ENCODE measurements at places on chromosomes 4 and X.

DNA sequence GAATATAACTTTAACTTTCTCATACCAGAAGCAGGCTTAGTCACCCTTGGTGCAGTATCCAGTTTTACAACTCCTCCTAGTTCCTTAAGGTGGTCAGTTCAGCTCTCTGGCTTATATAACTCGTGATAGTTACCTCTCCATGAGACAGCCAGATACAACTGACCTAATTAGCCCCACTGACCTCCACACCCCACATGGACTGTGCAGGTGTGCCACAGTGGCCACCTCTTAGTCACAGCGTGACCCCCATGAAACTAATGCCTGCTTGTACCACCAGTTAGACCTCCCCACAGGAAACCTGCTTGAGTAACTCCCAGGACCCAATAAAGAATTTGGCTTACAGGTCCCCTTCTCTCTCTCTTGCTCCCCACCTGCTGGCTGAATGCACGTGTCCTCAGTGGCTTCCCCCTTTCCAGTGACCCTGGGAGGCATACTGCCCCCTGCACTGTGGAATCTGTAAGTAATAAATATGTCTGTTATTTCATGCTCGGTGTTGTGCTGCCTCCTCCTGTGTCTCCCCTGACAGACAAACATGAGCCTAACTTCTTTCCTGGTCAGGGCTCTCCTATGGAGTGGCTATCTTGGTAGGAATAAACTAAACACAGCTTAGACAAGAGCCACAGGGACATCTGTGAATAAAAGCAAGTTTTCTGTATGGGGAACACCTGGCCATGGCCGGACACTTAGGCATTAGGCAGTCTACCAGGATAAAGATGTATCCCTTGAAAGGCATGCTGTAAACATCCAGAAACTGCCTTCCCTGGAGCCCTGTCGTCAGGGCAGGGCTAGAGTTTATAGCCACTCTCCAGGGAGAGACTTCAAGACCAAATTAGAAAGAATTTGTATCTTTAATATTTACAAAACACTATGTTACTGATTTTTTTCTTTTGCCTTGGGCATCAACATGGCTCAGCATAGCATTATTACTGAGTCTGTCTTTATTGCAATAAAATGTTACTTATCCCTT is 209.7 kb upstream of the BOD1L1 start:
- no peak for DNase-seq

- no peak for DNase-seq
Measured at GRCh38 chr4:89814362-89814761, 22.6 kb downstream of the SNCA start.

DNA sequence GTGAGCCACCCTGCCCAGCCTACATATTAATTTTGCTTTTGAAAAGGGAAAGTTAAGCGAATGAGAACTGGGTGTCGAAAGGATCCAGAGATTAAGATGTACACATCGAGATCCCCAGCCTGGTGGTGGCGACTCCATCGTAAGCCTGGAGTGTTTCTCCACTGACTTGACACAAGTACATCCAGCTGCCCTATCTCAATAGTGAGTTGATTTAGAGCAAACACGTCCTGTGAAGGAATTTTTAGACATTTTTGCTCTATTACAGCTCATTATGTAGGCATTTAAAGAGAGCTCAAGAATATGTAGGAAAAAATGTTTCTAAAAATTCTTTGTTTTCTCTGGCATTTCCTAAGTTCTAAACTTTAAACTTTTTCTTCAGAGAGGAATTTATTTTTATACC is 11.7 kb upstream of the CLDN34 start:
- DNase-seq: no peak

- DNase-seq: no peak
Measured at GRCh38 chr4:166816890-166817289, 417.4 kb downstream of the SPOCK3 start.

DNA sequence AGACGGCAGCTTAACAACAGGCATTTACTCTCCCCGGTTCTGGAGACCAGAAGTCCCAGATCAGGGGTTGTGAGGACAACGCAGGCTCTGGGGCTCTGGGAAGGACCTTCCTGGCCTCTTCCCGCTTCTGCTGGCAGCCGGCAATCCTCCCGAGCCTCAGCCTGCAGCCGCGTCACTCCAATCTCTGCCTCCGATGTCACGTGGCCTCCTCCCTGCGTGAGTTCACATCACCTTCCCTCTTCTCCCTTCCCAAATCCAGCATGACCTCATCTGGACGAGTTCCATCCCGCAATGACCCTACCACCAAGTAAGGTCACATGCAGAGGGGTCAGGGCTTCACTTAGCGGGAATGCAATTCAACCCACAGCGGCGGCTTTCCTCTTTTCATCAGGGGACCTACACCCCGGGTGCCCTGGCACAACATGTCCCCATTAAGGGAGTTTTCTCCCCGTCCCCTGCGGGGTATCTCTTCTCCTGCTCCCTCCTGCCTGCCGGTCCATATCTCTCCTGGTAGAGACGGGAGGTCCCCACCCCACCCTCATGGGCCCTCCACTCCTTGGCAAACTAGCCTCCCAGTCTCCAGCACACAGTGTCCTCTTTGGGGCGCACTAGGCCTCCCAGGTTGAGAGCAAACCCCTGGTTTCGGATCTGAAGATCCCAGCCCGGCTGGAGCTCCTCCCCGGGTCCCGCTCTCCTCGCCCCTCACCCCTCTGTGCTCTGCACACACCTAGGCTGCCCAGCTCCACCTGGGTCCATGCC is 25.5 kb downstream of the ABLIM2 start:
- no peak for DNase-seq

DNA sequence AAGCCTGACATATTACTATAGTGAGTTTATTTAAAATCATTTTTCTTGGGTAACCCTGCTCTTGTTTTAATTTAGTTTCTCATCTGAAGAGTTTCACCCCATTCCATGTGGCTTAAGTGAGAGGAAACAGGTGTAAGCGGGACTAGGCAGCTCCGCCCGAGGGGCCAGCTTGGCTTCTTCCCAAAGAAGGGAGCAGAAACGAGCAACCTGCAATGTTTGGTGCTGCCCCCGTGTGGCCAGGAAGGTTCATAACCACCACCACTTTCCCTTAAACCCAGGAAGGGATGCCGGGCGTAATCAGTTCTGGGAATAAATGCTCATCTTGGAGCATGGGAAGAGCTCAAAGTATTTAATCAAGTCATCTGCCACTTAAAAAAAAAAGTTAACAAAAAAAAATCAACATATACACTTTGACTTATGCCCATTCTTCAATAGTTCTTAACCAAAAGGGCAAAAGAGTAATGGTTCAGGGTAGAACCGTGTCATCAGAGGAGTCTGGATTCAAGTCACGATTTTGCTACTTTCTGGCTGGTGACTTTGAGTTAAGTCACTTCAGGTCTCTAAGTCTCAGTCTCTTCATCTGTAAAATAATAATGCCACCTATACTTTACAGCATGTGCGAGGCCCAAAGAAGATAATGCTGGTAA is 147.9 kb downstream of the NSUN7 start:
- no peak for DNase-seq

DNA sequence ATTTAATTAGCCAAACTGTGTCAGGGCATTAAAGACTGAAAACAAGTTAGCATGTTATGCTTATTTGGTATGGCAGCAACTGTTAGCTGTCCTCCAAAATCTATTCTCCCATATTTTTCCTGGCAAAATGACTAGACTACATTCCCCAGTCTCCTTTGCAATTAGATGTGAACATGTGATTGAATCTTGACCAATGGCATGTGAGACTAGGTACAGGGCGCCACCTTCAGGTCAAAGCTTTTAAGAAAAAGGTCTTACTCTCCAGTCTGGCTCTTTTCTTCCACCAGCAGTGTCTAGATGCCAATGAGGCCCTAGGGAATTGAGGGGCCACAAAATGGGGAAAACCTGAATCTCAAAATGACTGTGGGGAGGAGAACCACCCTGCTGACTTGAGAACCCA is 408.2 kb downstream of the SMARCA1 start:
- DNase-seq: no peak

GRCh38 chr4:96154676-96155075 is 314.8 kb downstream of the PDHA2 start:
- no peak for DNase-seq

- no peak for DNase-seq
Measured at GRCh38 chr4:140448830-140449229, 21.4 kb upstream of the CLGN start.

GRCh38 chr4:142840516-142841123 is 5.5 kb downstream of the INPP4B start:
- no peak for DNase-seq

DNA sequence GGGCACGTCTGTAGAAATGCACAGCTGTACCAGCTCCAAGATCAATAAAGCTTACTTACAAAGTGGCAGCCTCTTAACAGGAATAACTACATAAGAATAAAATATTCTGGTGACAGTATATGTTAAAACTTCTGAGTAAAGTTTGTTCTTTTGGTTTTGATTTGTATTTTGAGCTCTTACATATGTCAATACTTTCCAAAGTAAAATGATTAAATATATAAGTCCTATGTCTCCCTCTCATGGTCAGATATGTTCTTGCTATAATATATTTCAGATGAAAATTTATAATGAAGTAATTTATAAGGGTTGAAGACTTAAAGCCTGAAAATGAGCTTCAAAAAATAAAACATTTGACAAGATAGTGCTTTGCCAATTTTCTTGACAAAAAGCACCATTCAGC is 254.4 kb downstream of the NPFFR2 start:
- DNase-seq: no peak

DNA sequence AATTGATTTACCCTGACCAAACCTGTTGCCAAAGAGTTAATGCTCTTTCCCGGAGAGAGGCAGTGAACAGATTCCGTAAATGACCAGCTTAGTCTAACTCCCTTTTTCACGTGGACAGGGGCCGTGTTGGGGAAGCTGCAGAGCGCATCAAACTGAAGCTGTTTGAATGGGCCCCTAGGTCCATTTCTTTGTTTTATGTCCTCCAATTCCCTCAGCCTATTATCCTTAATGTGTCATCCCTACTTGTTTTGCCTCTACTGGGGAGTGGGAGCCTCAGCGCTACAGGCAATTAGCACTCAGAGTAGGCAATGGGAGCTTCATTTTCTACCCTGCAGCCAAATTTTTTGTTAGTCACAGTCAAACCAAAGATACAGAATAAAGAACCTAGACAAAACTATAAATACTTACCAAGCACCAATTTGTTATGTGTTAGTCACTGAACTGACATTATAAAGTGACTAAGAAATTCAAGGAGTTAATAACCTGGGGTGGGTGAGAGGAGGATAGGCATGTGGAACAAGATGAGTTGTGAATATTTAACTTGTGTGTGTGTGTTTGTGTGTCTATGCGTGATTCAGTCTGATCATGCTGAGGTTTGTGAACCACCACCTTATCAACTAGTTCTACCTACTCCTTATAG is 417.4 kb downstream of the PACRGL start:
- DNase-seq: no peak

DNA sequence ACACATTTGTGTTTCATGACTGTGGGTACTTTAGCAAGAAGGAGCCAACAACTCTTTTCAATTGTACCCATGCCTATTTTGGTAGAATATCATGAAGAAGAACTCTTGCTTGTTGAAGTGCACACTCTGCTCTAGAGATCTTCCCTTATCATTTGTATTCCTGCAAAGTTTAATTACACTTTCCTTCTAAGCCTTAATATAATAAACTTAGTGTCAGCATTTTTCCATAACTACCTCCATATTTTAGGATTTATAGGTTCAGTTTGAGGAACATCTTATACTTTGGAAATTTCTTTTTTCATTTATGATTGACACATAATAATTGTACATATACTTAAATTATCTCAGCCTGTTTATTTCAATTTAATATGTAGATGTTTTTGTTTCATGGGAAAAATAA is 19.1 kb downstream of the FAM47B start:
- DNase-seq: no peak

GRCh38 chr4:57633212-57633859 is 523.2 kb upstream of the IGFBP7 start:
- DNase-seq: no peak

- DNase-seq: no peak
Measured at GRCh38 chr4:108458681-108459080, 161.7 kb upstream of the RPL34 start.

- no peak for DNase-seq
Measured at GRCh38 chr4:180792541-180792940, 1450.7 kb upstream of the TENM3 start.

All from chondrocyte (in vitro differentiated cells).